Stimulated activated CD4-positive, alpha-beta T cell treated with anti-CD3 and anti-CD28 coated beads, Interleukin-15, amount 100 ng/mL, for 1 hour (primary cell): ENCODE measurements at places on chromosomes 5 and 9.

DNA sequence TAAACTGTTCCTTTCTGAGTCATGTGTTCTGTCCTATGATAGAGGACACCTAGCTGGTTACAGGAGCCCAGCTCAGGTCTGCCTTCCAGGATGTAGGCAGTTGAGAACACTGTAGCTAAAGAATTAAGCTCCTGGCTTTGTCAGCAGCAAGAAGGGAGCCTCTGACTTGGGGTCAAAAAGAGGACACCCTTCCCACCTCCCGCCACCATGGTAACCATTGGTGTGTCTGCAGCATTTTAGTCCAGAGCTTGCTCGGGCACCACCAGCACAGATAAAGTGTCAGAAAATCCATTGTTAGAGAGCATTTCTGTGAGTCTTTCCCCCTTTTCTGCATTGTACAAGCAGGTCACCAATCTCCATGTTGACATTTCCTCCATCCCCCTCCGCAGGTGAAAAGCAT is 181.7 kb downstream of the DOCK8 start:
- DNase-seq: no peak

DNA sequence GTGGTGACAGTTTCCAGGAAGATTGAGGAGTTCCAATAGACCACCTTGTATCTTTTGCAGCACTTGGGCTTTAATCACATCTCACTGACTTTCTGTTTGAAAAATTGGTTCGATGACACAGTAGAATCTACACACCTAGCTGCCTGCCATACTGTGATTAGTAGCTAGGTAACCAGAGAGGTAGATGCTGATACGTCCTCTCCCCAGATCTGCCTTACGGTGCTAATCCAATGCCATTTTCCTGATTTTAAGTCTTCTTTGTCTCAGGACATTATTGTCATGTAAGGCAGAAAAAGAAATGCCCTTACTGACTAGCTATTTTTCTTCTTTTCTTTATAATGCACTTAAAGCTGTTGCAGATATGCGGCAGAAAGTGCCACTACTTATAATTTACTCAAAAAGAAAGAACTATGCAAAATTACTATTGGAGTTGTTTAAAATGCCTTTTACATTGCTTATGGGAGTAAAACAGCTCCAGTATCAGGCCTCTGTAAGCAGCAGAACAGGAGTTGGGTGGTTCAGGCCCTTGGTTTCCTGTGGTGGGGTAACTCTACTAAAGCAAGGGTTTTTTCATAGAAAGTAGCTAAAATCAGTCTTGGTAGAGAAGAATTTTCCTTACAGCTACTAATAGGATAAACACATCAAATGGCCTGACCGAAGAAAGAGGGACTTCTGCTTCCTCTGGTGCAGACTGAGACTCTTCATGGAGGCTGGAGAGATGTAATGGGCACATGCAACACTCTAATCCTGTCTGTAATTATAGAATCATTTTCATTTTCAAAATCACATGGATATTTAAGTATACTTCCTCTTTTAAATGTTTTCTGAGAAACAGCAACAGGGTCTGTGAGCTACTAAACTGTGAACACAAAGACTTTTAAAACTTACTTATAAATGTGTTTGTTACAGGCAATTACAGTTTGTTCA is 177.2 kb downstream of the MAPKAP1 start:
- no peak for DNase-seq

DNA sequence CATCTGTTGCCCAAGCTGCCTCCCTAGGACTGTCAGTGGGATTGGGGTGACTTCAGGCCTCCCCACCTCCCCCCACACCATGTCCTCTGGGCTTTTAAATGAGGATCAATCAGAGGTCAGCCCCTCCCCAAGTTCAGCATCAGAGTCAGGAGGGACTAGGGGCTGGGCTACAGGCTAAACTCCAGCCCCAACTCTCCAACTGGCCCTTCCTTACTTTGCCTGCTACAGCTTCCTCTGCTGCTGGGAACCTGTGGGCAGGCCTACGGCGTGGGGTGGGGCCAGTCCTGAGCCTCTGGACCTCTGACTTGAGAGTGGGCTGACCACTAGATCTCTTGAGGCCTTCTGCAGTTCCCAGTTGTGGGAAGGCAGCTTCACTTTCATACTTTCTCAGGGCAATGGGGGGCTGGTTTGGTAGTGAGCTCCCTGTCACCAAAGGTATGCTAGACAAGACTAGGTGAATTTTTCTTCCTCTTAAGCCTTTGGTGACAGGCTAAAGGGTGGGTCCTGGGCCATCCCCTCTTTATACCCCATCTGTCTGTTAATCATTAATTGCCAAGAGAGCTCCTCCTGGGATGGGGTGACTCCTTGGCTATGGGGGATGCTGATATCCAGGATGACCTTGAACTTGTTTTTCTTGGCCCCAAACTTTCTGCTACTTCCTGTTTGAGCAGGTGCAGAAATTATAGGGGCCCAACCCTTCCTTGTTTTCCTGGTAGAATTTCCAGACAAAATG is 10.8 kb upstream of the DAB2IP start:
- no peak for DNase-seq

- DNase-seq: no peak
Measured at GRCh38 chr9:98517761-98518160, 191.0 kb downstream of the GABBR2 start.

DNA sequence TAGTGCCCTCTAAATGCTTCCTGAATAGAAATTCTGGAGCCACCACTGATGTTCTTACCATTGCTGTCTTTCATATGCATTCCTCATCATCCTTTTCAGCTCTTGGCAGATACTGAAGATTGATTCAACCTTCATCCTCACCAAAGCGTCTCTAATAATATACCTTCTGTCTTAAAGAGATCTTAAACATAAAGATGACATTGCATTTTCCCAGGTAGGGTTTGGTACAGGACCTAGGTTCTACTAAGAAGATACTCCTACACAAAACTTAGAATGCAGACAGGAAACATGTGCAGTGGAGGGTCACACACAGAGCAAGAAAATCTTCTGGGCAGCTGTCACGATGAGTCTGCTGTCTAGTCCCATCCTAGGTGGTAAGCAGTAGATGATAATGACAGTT is 41.0 kb upstream of the RPS23 start:
- DNase-seq: no peak

- DNase-seq: no peak
Measured at GRCh38 chr9:101449071-101449721, 13.6 kb upstream of the ALDOB start.

GRCh38 chr9:123401879-123402513 is 46.0 kb downstream of the CRB2 start:
- no peak for DNase-seq

GRCh38 chr5:151720215-151720614 is 33.5 kb upstream of the SPARC start:
- no peak for DNase-seq

DNA sequence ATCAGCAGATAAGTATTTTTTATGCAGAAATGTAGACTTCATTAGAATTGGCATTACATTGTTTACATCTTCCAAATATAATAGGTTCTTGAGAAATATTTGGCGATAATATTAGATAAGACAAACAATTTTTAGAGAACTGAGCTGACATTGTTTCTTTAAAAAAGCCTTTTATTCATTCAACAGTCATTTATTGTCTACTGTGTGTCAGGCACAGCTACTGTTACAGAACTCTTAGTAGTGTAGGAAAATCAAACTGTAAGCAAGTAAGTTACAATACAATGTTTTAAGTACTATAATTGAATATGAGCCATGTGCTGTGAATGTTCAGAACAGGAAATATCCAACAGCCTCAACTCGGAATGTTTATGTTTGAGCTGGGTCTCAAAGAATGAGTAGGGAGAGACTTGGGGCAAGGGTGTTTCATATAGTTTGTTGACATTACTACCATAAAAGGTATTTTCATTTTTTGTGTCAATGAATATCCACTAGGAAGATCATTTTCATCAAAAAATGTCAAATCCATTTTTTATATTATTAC is 114.0 kb downstream of the CDC42SE2 start:
- DNase-seq: no peak

GRCh38 chr5:14155075-14155474 is 11.9 kb downstream of the TRIO start:
- DNase-seq: no peak

- no peak for DNase-seq
Measured at GRCh38 chr9:34579808-34580163, 9.7 kb downstream of the CNTFR start.

- DNase-seq: no peak
Measured at GRCh38 chr5:82347201-82347865, 69.2 kb upstream of the RPS23 start.

DNA sequence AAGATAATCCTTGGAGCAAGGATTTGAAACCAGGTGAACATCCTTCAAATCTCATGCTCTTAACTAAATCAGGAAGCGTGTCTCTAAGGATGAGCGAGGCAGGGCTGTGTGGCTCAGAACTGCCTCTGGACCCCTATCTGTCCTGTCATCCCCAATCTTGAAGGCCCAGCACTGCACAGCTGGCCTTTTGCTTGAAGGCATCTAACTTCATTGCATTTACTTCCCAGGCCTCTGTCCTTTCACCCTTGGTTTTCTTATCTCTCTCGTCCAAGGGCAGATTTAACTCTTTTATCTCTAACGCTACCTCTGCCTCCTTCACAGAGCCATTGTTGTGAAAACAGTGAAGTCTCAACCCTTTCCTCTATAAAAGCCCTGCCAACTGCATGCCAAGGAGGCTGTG is 83.8 kb downstream of the UGCG start:
- DNase-seq: no peak

DNA sequence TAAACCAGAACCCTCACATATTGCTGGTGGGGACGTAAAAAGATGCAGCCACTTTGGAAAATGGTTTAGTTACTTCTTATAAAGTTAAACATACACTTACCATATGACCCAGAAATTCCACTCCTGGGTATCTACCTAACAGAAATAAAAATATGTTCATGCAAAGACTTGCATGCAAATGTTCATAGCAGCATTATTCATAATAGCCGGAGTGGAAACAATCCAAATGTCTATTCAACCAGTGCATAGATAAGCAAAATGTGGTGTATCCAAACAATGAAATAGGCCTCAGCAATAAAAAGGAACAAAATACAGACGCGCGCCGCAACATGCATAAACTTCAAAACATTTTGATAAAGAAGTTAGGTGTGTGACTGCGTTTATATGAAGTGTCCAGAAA is 11.6 kb downstream of the EGR1 start:
- DNase-seq: no peak

DNA sequence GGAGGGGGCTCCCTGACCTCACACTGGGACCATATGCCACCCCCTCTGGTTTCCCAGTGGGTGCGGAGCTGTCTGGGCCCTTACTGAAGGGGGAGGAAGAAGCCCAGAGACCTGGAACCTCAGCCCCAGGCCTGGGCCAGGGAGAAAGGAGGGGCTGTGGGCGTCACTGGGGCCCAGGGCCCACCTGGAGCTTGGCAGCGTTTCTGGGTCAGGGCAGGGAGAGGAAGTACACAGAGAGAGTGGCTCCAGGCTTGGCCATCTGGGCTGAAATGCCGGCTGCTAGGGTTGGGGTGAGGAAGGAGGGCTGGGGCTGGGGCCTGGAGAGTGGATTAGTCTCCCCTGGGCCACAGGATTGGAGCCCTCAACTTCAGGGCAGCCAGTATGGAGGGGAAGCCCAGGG is 6.4 kb upstream of the DAB2IP start:
- DNase-seq: no peak

DNA sequence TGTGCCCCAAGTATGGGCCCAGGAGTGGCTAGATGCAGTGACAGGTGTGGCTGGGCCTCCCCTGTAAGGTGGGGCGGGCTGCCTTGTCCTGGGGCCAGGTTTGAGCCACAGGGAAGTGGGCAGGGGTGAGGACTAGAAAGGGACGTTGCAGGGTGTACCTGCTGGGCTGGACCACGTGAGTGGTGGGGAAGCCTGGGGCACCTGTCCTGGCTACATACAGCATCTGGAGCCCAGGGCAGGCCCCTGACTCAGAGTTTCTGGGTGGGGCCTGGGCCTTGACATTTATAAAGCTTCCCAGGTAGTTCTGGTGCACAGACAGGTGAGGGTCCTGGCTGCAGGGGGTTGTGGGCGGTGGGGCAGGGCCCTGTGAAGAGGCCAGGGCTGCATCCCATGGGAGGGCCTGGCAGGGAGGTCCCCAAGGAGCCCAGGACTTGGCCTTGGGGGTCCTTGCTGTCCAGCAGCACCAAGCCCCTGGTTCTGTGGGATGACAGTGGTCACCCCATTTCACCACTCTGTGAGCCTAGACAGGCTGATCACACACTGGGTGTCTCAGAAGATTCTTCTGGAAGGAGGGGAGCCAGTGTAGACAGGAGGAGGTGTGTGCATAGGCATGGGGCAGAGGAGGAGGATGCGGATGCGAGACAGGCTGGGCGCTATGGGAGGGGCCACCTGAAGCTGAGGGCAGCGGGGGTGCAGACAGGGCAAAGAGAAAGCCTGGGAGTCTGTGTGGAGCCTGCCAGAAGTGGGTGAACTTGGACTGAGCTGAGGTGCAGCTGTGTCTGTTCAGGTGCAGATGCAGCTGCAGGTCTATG is 94.0 kb downstream of the PHF2 start:
- no peak for DNase-seq

DNA sequence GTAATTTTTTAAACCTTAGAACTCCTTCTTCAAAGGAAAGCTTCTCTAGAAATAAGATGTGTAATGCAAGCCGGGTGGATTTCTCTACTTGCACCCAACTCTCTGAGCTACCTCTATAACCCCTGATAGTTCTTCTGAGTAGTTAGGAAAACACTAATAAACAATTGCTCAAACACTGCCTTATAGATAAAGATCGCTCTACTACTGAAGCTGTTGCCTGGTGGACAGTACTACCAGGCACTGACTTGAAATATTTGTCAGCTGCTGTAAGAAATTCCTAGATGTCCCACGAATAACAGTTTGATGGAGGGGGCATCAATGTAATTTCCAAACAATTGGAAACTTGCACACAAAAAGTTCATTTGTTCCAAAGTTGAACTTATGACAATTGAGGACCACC is 42.0 kb downstream of the NR3C1 start:
- DNase-seq: no peak

- no peak for DNase-seq
Measured at GRCh38 chr9:10443181-10443867, 169.5 kb downstream of the PTPRD start.

DNA sequence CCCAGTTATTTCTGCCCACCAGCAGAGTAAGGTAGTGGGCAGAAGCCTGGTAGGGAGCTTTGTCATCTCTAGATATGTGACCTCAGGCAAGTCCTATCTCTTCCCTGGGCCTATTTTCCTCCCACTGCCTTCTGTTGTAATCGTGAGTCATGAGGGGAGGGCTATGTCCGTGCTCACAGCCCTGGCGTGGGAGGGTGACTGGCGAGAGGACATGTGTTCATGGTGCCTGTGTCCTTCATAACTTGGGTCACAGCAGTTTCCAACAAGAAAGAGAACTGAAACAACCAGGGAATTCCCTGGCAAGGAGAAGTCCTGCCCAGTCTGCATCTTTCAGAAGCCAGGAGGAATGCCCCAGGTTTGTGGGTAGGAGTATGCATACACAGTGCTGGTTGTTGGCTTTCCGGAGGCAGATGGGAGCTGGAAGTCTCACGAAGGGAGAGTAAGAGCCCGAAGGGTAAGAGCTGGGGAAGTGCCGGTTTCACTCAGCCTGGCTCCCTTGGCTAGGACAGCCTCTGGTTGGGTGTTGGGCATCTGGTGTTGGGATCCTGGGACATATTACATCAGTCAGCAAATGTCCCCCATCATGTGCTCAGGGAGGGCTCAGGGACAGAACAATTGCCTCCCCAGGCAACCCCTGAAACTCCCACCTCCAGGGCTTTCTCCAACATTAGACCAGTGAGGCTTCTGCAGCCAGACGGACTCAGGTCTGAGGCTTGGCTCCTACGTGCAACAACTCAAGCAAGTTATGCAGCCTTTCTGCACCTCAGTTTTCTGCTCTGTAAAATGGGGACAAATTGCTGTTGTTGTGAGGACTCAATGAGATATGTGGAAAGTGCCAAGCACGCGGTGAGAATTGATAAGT is 4.3 kb upstream of the TIFAB start:
- no peak for DNase-seq

GRCh38 chr5:103066326-103066725 is 53.6 kb downstream of the GIN1 start:
- no peak for DNase-seq

- no peak for DNase-seq
Measured at GRCh38 chr5:127615916-127616315, 33.0 kb upstream of the CTXN3 start.
